ENCODE measurements at places on chromosomes 3 and 15. TPM values are rescaled to one million over a fixed set of nuclear protein-coding genes. Genes with fewer than 3 reads are reported as not detected.

GRCh38 chr15:62844564-62845240, 197.8 kb upstream of the TPM1 start:
- DNase-seq, result no peak

Gene CHRM5
- total RNA-seq, result not detected

DNA sequence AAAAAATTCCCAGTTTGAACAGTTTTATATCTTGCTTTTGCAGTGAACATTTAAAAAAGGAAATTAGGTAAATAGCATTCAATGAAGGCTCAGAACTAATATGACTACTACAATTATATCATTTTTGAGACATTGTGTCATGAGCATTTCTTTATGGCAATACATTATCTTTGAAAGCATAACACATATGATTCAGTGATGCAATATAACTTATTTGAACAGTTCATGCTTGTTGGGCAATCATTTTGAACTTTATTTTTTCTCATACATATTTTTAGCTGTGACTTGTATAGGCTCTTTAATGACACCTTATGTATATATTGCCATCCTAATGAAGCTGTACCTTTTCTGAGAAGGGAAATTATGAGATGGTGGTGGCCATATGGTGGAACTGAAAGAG, 828.6 kb upstream of the NR2F2 start:
- no peak for DNase-seq

Gene RETNLB
- total RNA-seq, result not detected

DNA sequence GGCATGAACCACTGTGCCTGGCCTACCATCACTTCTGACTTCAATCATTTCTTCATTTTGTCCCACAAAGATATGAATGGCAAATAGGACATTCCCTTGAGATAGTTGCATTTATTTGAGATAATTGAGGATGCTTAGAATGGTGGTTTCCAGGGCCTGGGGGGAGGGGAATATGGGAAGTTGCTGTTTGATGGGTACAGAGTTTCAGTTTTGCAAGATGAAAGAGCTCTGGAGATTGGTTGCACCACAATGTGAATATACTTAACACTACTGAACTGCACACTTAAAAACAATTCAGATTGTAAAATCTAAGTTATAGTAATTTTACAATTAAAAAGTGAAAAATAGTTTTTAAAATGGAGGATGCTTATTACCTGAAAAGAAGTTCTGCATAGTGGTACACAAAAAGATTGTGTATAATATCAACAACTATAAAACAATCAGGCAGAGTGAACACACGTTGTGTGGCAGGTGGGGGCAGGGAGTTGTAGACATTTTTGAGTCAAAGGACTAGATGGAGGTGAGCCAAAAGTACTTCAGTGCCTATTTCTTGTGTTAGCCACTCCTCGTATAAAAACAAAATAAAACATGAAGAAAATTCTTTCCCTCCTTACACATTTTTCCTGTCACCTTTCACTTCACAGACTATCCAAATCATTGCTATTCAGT, 18.5 kb upstream of the RIOX2 start:
- no peak for DNase-seq

GRCh38 chr3:52854013-52854412, 19.2 kb upstream of the MUSTN1 start:
- no peak for DNase-seq

GRCh38 chr15:58840048-58840447, 68.9 kb downstream of the MINDY2 start:
- no peak for DNase-seq

GRCh38 chr15:44490622-44491021, 46.3 kb upstream of the EIF3J start:
- DNase-seq, result no peak

- no peak for DNase-seq
Measured at GRCh38 chr15:55630858-55631257, 42.7 kb upstream of the PYGO1 start.

DNA sequence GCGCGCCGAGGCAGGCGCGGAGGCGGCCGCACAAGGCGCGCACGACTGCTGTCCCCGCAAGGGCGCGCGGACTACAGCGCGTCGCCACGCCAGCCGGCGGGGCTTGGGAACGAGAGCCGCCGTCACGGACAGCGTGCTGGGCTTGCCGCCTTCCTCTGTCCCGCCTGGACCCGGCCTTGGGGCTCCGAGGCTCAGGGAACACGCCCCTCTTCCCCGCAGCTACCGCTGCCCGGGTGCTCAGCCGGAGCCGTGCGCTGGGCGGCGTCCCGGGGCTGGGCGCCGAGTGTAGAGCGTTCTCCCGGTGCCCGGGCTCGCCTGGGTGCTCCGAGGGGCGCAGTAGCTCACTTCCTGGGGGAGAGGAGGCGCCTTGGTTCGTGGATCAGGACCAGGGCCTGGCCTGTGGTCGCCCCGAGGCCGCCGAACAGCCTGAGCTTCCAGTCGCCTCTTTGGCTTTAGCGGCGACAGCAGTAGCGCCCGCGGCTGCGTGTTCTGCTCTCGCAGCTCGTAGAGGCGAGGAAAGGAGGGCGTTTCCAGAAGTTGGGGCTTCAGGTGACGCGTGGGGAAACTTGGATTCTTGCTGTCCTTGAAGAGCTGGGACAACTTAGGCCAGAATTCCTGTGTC, 226.7 kb upstream of the C2CD4B start:
- DNase-seq, result no peak

DNA sequence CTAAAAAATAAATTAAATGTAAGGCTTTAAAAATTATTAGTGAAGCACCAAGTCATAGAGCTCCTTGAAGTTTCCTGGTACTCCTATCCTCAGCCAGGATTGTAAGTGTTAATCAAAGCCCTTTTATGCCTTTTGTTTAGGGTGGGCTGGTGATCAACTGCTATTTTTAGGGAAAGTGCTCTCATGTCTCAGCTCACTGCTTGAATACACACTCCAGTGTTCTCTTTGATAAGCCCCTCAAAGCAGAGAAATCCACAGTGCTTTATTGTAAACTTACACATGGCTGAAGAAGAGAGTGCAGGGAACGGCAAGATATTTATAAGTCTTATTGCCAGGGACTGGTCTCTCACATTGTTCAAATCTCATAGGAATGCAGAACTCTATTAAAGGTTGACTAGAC, 156.4 kb upstream of the AZI2 start:
- no peak for DNase-seq

Gene ERICH6
- not detected for total RNA-seq

- no peak for DNase-seq
Measured at GRCh38 chr15:92907229-92907628, 7.1 kb downstream of the CHD2 start.

GRCh38 chr15:53586799-53587198, 172.7 kb downstream of the WDR72 start:
- DNase-seq, result no peak

Gene MGLL
- total RNA-seq, result 94.5 TPM

Gene RTP1
- total RNA-seq, result not detected

DNA sequence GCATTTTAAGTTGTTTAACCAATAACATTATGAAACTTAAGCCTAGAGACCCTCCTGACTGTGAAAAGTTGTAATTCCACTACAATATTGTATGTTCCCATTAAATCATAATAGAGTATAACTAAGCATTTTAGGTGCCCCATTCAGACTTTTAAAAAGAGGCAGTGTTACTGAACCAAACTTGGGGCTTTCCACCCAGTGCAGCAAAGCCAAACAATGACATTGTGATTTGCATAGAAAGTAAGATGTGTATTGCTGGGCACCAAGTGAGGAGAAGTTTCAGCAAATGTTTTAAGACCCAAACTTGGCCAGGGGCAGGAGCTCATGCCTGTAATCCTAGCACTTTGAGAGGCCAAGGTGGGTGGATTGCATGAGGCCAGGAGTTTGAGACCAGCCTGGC, 706.2 kb downstream of the GRM7 start:
- no peak for DNase-seq
